ENCODE measurements at places on chromosomes 7 and 10. TPM values are rescaled to one million over a fixed set of nuclear protein-coding genes. Genes with fewer than 3 reads are reported as not detected.

DNA sequence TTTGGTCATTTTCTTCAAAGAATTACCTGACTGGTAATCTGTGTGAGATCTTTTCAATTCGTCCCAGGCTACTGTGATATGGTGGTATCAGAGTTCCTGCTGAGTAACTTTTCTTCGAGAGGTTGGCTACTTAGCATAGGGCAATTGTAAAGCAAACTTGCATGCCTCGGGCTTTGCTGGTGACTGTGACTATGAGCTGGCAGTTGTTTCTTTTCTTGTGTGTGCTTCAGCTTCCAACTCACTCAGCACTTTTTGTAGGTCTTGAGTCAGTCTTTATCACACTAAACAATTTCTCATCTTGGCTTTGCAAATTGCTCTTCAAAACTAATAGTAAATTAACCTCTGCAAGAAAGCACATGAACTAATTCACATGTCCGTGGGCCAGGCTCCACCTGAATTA is 44.3 kb downstream of the PRR15 start:
- no peak overlapping the region for H3K4me3 ChIP-seq
- H3K4me1 ChIP-seq: no peaks in the 10 kb centered on the region
- DNase-seq: no peak
- H3K27me3 ChIP-seq: peaks cover 2% of the 10 kb centered on the region
- no peaks in the 10 kb centered on the region for H3K36me3 ChIP-seq
- H3K27ac ChIP-seq: no peak overlapping the region

- no peaks in the 10 kb centered on the region for H3K27me3 ChIP-seq
- no peak for DNase-seq
- H3K4me3 ChIP-seq: no peak overlapping the region
- no peaks in the 10 kb centered on the region for H3K4me1 ChIP-seq
Measured at GRCh38 chr7:46685051-46685450, 764.0 kb upstream of the IGFBP3 start.

- no peak overlapping the region for H3K27ac ChIP-seq
- no peak for DNase-seq
- H3K4me1 ChIP-seq: no peaks in the 10 kb centered on the region
- no peak overlapping the region for H3K4me3 ChIP-seq
- no peaks in the 10 kb centered on the region for H3K36me3 ChIP-seq
Measured at GRCh38 chr7:86644282-86645224, 844 bp downstream of the GRM3 start.

GRCh38 chr7:105454921-105455320 is 66.2 kb upstream of the SRPK2 start:
- no peak overlapping the region for H3K27ac ChIP-seq
- DNase-seq: no peak
- no peaks in the 10 kb centered on the region for H3K27me3 ChIP-seq
- H3K4me1 ChIP-seq: peaks cover 11% of the 10 kb centered on the region
- H3K4me3 ChIP-seq: no peak overlapping the region

DNA sequence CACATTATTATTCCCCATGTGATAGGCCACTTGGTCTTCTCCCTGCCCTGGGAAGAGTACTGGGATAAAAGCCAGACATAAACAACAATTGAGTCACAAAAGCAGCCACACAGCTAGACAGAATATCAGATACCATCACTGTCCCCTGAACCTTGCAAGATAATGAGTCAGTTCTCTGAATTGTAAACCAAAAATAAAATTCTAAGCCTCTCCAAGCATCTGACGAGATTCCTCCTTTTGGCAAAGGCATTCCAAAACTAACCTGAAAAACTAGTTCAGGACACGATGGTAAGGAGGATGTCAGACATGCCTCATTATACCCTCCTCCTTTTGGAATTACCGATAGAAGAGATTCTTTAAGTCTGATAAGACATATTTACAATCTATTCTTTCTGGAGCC is 450.7 kb downstream of the HTR7 start:
- H3K27ac ChIP-seq: no peak overlapping the region
- no peak for DNase-seq
- H3K4me1 ChIP-seq: no peaks in the 10 kb centered on the region
- H3K4me3 ChIP-seq: no peak overlapping the region

- no peaks in the 10 kb centered on the region for H3K36me3 ChIP-seq
- H3K27ac ChIP-seq: no peak overlapping the region
- H3K4me1 ChIP-seq: no peaks in the 10 kb centered on the region
- H3K4me3 ChIP-seq: no peak overlapping the region
- no peak for DNase-seq
- no peaks in the 10 kb centered on the region for H3K27me3 ChIP-seq
Measured at GRCh38 chr7:13276977-13277376, 589.5 kb downstream of the ARL4A start.

- H3K27ac ChIP-seq: no peak overlapping the region
- DNase-seq: no peak
- no peak overlapping the region for H3K4me3 ChIP-seq
- H3K36me3 ChIP-seq: peaks cover 9% of the 10 kb centered on the region
Measured at GRCh38 chr10:62230344-62231121, 38.1 kb downstream of the RTKN2 start.

DNA sequence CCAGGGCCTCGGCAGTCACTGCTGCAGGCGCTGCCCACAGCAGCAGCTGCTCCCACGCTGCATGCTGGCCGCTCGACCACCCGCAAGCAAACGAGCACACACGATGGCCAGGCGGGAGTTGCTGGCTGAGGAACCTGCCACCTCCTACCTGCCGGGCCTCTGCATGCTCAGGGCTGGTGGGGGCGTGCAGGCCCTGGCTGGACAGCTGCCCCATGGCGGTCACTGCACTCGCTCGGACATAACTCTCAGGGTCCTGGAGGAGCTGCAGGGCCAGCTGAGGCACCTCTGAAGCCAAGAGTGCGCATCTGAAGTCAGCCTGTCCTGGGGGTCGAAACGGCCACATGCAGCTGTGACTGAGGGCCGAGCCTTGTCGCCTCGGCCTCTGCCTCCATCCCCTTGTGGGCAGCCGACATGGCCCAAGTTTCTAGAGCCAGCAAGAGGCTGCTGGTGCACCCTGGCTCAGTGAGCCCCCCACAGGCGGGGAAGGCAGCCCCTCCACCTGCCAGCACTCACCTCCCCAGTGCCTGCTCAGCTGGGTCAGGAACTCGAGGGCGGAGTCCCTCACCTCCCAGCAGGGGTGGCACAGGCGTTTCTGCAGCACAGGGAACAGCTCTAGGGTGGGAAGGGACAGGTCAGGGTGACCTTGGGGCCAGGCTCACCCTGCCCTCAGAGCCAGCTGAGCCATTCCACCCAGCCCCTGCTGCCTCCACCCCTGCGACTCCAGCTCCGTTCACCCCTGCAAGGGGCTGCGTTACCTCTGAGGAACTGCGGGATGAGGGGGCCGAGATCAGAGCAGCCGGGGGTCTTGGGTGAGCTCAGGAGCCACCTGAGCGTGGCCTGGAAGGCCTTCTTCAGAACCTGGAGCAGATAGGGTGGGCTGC is 16.1 kb downstream of the BRAT1 start:
- no peak overlapping the region for H3K4me3 ChIP-seq
- peaks cover 3% of the 10 kb centered on the region for H3K36me3 ChIP-seq
- no peak for DNase-seq

GRCh38 chr7:69189406-69189805 is 408.9 kb upstream of the AUTS2 start:
- H3K36me3 ChIP-seq: no peaks in the 10 kb centered on the region
- DNase-seq: no peak
- H3K4me3 ChIP-seq: no peak overlapping the region
- H3K27me3 ChIP-seq: no peaks in the 10 kb centered on the region
- H3K27ac ChIP-seq: no peak overlapping the region

GRCh38 chr7:130210181-130210935 is 2.7 kb downstream of the SSMEM1 start:
- H3K36me3 ChIP-seq: no peaks in the 10 kb centered on the region
- H3K4me3 ChIP-seq: no peak overlapping the region
- DNase-seq: no peak
- peaks cover 6% of the 10 kb centered on the region for H3K27me3 ChIP-seq
- no peak overlapping the region for H3K27ac ChIP-seq

Gene GPNMB
- total RNA-seq: 0.83 TPM

Gene GIMAP7
- total RNA-seq: 46.9 TPM

Gene DPP6
- not detected for total RNA-seq

Gene IMMP2L
- 16.0 TPM for total RNA-seq

Gene TAS2R3
- 0.99 TPM for total RNA-seq

Gene VWC2
- not detected for total RNA-seq

Measured in activated T-helper 1 cell treated with anti-CD3 and anti-CD28 coated beads, Interleukin-12 subunit alpha, Interleukin-12 subunit beta, Interleukin-2, Interleukin-4 antibody, amounts not matched to agents 30 ng/mL and 10 ng/mL and 1 ng/mL, durations not matched to agents 14 hours and 24 hours and 36 hours (primary cell).